NCI-H187 (cell line): ENCODE measurements at places on chromosomes 13 and 19.

DNA sequence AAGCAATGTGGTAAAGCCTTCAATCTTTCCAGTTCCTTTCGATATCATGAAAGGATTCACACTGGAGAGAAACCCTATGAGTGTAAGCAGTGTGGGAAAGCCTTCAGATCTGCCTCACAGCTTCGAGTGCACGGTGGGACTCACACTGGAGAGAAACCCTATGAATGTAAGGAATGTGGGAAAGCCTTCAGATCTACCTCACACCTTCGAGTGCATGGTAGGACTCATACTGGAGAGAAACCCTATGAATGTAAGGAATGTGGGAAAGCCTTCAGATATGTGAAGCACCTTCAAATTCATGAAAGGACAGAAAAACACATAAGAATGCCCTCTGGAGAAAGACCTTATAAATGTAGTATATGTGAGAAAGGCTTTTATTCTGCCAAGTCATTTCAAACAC, 15.6 kb upstream of the ZNF763 start:
- no peak for DNase-seq

DNA sequence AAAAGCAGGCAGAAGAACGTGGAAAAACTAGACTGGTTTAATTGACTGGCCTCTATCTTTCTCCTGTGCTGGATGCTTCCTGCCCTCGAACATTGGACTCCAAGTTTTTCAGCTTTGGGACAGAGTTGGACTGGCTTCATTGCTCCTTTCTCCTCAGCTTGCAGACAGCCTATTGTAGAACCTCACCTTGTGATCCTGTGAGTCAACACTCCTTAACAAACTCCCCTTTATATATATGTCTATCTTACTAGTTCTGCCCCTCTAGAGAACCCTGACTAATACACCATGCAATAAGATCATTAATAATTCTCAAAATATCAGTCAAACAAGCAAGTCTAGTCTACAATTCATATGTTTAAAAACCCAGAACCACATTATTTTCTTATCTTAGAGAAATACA, 662.4 kb downstream of the TBC1D4 start:
- no peak for DNase-seq

DNA sequence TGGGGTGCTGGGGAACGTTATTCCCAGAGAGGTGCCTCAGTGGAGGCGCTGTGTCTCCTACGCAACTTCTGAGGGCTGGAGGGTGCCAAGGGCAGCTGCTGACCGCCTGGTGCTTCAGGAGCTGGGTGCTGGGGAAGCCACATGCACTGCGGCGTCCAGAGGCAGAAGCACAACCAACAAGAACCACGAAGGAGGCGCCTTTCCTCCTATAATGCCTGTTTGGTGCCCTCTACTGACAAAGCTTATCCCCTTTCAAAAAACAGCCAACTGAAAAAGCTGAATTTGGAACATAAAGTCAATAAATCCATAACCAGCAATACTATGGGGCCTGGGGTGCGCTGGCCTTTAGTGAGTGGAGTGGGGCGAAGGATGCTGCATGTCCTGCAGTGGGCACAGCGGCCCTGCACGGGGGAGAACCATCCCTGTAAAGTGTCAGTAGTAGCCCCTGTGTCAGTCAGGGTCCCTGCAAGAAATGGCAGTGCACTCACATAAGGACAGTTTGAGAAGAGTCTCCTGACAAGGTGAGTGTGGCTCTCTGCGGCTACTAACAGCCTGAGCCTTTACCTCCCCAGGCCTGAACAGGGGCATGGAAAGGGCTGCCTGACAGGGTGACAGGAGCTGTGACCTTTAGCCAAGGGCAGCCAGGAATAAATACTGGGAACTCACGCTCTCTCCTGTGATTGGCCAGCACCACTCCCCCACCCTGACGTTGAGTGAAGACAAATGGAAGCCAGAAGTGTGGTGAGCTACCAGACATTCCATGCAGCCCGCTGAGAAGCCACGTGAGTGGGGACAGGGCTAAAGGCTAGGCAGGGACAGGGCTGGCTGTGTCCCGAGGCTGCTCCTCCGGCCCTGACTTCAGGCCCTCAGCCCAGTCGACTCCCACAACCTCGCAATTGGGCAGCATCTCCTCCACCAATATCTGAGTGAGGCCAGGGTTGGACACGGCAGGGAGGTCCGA, 4.5 kb upstream of the B3GNT8 start:
- no peak for DNase-seq

- no peak for DNase-seq
Observed at GRCh38 chr13:25232937-25233515, 54.3 kb downstream of the MTMR6 start.

- DNase-seq = peak; percentile 64
Observed at GRCh38 chr19:40365613-40366401, 17.3 kb downstream of the PLD3 start.

DNA sequence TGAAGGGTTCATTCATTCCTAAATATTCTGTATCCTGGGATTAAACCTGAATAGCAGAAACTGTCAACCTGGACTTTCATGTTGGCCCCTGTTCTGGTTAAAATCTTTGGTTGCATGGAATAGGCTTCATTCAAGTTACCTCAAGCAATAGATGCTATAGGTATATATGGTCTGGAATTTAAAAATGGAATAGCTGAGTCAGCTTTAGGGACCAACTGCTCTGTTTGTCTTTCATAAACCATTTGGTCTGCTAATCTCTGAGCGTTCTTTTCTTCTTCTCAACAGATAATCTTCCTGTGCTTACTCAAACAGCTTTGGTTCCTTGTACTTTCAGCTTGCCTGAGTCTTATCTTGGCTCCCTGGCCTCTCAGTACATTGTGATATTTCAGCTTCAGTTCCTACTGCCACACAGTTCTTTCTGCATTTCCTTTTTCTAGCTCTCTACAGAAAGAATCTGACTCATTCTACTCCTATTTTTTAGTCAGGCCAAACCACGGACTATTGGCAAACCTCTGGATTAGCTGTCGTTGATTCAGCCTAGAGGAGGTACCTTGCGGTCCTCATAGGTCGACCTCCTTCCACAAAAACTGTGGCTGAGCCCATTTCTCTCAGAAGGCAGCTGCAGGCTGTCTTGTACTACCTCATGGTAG, 35.9 kb upstream of the MAB21L1 start:
- DNase-seq = no peak

DNA sequence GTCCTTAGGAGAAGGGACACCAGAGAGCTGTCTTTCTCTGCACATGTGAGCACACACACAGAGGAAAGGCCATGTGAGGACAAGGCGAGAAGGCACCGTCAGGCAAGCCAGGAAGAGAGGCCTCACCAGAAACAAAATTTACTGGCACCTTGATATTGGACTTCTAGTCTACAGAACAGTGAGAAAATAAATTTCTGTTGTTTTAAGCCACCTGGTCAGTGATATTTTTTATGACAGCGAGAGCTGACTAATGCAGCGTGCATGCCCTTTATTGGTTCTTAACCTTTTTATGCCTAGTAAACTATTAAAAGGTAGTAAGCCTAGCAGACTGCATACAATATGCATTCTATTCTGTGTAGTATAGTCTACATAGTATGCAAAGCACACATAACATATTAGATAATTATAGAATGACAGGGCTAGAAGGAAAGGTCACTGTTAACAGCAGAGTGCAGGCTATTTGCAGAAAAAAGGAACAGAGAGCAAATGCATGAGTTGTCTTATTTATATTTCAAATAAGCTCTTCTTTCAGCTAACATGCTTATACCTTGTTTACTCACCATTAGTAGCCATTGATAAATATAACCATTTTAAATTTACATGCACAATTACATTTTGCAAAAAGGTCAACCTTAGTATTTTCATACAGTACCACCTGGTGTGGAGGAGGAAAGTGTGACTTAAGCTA, 25.2 kb upstream of the KATNAL1 start:
- DNase-seq = no peak

- DNase-seq = no peak
Observed at GRCh38 chr13:38444904-38445303, 95.3 kb downstream of the UFM1 start.

- no peak for DNase-seq
Observed at GRCh38 chr13:63636316-63636993, 2220.8 kb upstream of the PCDH20 start.

DNA sequence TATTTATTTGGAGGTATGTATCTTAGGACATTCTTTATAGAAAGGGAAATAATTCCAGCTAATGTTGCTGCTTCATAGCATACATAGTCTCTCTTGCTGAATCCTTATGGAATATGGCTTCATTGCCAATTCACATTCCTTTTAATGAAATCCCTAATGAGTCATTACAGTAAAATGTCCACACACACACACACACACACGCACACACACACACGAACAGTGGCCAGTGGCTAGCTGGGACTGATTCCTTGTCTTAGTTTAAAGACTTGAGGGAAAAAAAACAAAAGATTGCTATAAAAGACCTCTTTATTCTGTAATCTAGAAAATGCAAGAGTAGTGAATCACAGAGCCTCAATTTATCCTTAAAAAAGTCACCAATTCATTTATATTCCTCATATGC, 301.6 kb downstream of the SLITRK6 start:
- no peak for DNase-seq

DNA sequence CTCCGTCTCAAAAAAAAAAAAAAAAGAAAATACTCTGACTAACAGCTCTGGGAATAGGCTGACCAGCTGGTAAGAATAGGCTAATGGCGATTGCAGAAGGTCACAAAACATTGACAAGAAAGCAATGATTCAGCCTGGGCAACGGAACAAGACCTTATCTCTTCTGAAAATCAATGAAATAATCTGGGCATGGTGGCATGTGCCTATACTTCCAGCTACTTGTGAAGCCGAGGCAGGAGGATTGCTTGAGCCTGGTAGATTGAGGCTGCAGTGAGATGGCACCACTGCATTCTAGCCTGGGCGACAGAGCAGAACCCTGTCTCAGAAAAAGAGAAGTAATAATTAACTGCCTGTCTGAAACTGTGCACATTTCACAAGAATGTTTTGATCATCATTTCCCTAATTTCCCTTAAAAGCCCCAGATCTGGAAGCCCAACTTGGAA, 18.8 kb upstream of the MTRF1 start:
- DNase-seq = no peak

GRCh38 chr13:90700340-90700739, 647.1 kb upstream of the MIR17HG start:
- no peak for DNase-seq

- no peak for DNase-seq
Observed at GRCh38 chr13:100443278-100443997, 145.2 kb downstream of the GGACT start.

GRCh38 chr13:92487238-92487637, 739.4 kb upstream of the GPC6 start:
- DNase-seq = no peak

DNA sequence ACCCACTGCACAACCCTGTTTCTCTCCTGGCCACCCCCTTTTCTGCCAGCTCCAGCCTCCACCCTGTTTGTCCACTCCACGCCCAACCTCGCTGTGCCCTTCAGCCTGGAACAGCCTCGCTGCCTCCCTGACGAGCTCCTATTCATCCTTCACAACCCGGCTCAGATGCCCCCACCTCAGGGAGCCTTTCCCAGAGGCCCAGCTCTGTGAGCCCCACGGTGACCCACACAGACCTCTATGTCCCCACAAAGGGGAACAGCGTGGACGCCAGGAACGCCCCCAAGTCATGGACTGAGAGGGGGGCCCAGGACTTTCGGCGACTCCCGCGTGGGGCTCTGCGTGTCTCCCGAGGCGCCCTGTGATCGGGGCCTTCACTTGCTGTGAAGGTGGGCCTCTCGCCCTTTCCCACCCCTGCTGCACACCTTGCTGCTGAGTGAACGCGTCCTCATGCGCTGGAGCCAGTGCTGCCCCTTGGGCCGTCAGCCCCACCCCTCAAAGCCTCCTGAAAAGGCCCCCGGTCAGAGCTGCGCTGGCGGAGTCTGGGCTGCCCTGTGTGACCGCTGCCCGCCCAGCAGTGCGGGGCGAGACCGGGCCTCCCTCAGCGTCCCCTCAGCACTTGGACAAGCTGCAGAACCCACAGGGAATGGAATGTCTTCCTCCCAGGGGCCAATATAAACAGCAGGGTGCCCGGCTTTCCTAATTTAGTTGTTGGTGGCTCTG, 40.0 kb downstream of the ADPRHL1 start:
- no peak for DNase-seq

DNA sequence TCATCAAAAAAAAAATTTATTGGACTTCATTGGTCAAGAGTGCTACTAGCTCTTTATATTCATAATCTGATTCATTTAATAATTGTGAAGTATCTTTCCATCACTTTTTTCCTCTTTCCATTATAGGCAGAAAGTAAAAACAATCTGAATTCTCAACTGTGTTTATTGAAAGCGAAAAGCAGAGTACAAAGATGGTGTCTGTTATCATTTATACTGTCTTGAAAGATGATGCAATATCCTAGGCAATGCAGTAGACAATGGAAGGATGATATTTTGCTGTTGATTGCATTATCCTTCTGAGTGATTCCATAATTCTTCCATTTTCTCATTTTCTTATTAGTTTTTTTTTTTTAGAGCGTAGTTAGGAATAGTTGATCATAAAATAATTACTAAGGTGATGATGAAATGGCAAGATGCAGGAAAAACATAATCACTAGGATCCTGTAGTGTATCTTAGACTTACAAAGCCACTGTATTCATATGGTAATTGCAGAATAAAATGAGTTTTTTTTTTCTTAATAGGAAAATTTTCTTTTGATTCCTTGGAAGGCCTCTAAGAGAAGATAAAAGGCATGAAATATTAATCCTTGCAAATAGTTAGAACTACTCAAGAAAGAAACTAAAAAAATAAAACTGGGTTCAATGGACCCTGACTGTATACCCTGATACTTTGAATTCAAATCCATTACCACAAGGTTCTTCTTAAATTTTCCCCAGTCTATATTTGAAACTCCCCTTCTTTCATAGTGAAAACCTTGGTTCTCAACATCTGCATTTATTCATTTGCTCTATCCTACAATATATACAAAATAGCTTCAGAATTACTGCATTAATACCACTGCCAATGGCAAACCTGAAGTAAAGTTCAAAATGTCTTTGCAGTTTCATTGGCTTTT, 11.6 kb downstream of the URI1 start:
- DNase-seq = no peak

- no peak for DNase-seq
Observed at GRCh38 chr19:41300555-41300954, 9.4 kb upstream of the CCDC97 start.

DNA sequence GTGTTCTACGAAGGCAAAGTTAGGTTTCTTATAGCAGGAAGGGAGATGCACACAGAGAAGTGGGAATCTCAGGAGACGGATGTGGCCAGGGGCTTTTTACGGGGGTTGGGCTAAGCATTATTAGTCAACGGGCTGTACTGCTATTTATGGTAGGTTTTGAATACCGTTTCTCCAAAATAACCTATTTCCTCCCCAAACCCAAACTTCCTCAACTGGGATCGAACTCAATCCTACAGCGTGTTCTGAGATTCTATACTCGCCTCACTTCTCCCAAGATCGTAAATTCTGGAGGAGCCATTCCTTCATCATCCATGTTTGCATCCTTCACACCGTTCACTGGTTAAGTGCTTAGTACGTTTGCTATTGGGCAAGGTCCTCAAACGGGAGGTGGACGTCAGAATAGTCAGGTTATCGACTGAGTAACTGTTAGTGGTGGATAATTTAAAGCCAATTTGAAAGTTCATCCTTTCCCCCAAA, 1.2 kb upstream of the TRIM13 start:
- DNase-seq = no peak

DNA sequence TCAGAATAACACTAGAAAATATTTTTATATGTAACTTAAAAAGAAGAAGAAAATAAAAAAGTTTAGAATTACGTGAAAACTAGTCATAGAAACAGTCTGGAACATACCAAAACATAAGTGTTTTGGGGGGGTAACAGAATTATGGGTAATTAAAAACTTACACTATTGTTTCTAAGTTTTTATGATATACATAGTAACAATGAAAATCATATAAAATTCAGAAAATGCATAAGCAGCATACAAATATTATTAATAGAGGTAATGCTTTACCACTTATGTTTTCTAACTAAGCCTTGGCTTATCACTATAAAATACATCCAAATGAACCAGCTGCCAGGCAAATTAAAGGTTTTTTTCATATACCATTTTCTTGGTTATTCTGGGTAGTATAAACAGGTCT, 14.9 kb downstream of the ESD start:
- DNase-seq = no peak
